SK-N-SH (cell line): ENCODE measurements at places on chromosomes 16 and 17. TPM values are rescaled to one million over a fixed set of nuclear protein-coding genes. Genes with fewer than 3 reads are reported as not detected.

Gene MT1H
- polyA plus RNA-seq = not detected in 2 replicates

DNA sequence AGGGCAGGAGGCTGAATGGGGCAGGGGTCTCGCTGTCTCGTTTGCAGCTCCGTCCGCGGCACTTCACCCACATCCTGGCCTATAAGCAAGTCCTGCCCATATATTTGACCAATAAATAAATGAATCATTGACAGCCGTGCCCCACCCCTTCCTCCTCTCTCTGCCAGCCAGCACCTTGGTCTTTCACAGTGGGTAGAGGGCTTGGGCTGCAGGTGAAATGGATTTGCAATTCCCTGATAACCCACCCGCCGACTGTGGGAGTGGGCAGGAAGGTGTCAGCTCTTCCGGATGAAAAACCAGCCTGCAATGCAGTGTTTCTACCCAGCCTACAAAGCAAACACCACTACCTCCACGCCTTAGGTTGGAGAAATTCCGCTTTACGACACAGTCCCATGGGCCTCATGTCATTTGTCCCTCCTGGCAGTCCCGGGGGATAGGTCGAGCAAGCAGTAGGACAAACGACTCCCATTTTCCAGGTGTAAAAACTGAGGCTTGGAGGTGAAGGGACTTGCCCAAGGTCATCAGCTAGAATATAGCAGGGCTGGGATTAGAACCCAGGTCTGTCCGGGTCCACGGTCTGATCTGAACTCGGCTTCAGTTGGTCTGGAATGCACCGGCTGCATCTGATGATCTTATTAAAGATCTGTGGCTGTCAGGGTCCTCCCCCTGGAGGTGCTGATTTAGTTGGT, 79.0 kb downstream of the ABCC1 start:
- H3K4me3 ChIP-seq = no peak overlapping the region
- DNase-seq = no peak
- peaks cover 4% of the 10 kb centered on the region; the same call in 1 of the 2 replicates for H3K4me1 ChIP-seq
- H3K27me3 ChIP-seq = no peaks in the 10 kb centered on the region
- H3K36me3 ChIP-seq = peaks cover 13% of the 10 kb centered on the region
- no peak overlapping the region for H3K27ac ChIP-seq

- H3K4me3 ChIP-seq = no peak overlapping the region
- H3K4me1 ChIP-seq = peaks cover 8% of the 10 kb centered on the region; the same call in 1 of the 2 replicates
- no peaks in the 10 kb centered on the region for H3K27me3 ChIP-seq
- H3K36me3 ChIP-seq = no peaks in the 10 kb centered on the region
These were observed 17.9 kb downstream of the ARL2BP start for GRCh38 chr16:57262841-57263540.

GRCh38 chr16:69240331-69240730, 53.4 kb downstream of the SNTB2 start:
- no peaks in the 10 kb centered on the region for H3K27me3 ChIP-seq
- H3K27ac ChIP-seq = no peak overlapping the region
- no peaks in the 10 kb centered on the region; the same call in 1 of the 2 replicates for H3K4me1 ChIP-seq
- no peak overlapping the region for H3K4me3 ChIP-seq
- DNase-seq = no peak
- H3K36me3 ChIP-seq = no peaks in the 10 kb centered on the region

DNA sequence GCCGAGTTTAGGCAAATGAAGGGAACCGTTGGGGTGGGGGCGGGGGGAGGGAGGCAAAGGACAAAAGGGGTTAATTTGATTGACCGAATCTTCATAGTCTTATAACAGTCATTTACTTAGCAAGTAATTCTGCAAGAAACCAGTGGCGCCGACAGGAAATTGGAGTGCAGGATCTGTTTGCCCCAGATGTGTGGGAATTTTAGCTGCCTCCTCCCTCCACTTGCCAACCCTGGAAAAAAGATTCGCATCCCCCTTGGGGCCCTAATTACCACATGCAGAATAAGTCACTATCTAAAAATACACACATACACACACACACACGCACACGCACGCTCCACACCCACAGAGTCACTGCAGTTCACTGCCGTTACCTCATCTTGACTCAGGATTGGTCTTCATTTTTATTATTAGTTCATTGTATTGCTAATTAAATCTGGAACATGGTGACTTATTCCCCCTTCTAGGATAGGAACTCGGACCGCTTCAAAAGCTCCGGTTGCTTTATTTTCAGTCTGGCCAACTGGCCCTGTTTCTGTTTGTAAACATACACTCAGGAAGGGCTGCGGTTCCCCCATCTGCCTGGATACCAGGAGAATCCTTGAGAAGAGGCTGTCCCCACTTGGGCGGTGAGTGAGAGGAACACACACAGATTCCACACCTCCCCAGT, 241.6 kb upstream of the SALL1 start:
- H3K4me1 ChIP-seq = no peaks in the 10 kb centered on the region
- H3K27me3 ChIP-seq = no peaks in the 10 kb centered on the region
- no peak for DNase-seq
- no peaks in the 10 kb centered on the region for H3K36me3 ChIP-seq

- H3K27ac ChIP-seq = no peak overlapping the region
- H3K4me3 ChIP-seq = no peak overlapping the region
- DNase-seq = no peak
- peaks cover 19% of the 10 kb centered on the region; the same call in 1 of the 2 replicates for H3K36me3 ChIP-seq
- no peaks in the 10 kb centered on the region for H3K27me3 ChIP-seq
- H3K4me1 ChIP-seq = peaks cover 13% of the 10 kb centered on the region; the same call in 1 of the 2 replicates
These were observed 23.8 kb upstream of the CACNG5 start for GRCh38 chr17:66810951-66811682.

GRCh38 chr17:31089471-31089870, 5.3 kb upstream of the NF1 start:
- H3K4me1 ChIP-seq = peaks cover 10% of the 10 kb centered on the region; the same call in 1 of the 2 replicates
- no peak overlapping the region for H3K27ac ChIP-seq
- no peak overlapping the region for H3K4me3 ChIP-seq
- H3K27me3 ChIP-seq = no peaks in the 10 kb centered on the region
- no peak for DNase-seq
- H3K36me3 ChIP-seq = no peaks in the 10 kb centered on the region

DNA sequence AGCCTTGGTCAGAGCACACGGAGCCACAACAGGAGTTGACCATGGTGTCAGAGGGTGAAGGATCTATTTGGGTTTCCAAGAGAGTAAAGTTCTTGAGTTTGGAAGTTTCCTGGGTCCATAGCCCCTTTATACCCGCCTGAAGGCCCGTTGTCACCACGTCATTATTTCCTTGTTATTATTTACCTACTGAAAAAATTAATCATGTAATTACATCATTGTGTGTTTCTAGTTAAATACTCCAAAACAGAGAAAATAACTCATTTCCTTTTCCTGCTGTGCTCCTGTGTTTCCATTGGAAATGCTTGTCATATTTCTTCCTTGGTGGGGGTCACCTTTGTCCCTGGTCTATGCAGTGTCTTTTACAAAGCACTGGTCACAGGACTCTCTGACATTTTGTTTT, at the start of gene KRTAP4-8:
Gene KRTAP4-8 (minus strand): TSS at position 101 of the 400 bp plus-strand sequence. CDS start 58 bp downstream, at position 43.
- H3K4me1 ChIP-seq = peaks cover 5% of the 10 kb centered on the region; the same call in 1 of the 2 replicates
- H3K36me3 ChIP-seq = no peaks in the 10 kb centered on the region
- DNase-seq = no peak
- no peak within 1 kb of the TSS for H3K4me3 ChIP-seq

GRCh38 chr17:18033442-18034099, 5.4 kb downstream of the ATPAF2 start:
- H3K36me3 ChIP-seq = no peaks in the 10 kb centered on the region
- H3K27ac ChIP-seq = no peak overlapping the region
- peaks cover 14% of the 10 kb centered on the region for H3K4me1 ChIP-seq
- H3K4me3 ChIP-seq = no peak overlapping the region; the same call in 1 of the 2 replicates
- DNase-seq = peak; percentile 80

GRCh38 chr17:330993-331701, 21.5 kb downstream of the RPH3AL start:
- no peaks in the 10 kb centered on the region for H3K36me3 ChIP-seq
- no peaks in the 10 kb centered on the region for H3K4me1 ChIP-seq
- no peak for DNase-seq
- no peak overlapping the region for H3K4me3 ChIP-seq
- no peak overlapping the region for H3K27ac ChIP-seq

DNA sequence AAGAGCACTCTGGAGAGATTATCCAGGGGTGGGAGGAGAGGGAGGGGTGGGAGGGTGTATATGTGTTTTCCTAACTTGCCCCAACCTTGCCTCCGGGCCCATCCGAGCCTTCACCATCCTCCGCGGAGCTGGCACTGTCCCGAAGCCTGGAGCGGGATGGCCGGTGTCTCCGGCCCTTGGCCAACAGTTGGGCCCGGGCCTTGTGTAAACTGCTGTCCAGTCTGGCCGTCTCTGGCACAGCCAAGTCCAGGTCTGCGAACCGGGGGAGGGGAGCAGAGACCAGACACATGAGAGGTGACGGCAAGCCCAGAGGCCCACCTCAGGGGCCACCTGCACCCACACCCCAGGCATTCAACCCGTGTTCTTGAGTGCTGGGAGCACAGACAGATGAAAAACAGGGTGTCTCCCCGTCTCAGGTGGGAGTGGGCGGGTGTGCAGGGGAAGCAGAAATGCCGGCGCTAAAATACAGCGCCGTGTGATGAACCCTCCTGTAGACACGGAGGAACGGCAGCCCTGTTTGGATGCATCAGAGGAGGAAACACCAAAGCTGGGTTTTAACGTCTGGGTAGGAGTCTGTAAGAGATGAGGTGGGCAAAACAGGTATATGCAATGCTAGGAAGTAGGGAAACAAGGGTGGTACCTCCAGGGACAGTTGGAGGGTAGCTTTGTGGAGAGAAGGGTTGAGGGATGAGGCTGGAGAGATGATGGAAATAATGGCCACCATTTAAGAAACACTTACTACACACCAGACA, 11.7 kb downstream of the SAMD14 start:
- no peaks in the 10 kb centered on the region for H3K27me3 ChIP-seq
- H3K27ac ChIP-seq = no peak overlapping the region
- no peaks in the 10 kb centered on the region; the same call in 1 of the 2 replicates for H3K4me1 ChIP-seq
- no peaks in the 10 kb centered on the region; the same call in 1 of the 2 replicates for H3K36me3 ChIP-seq
- no peak overlapping the region for H3K4me3 ChIP-seq

Gene HEXIM2
- polyA plus RNA-seq = 8.4 and 9.3 TPM in 2 replicates

GRCh38 chr16:53895851-53896250, 191.9 kb downstream of the FTO start:
- H3K36me3 ChIP-seq = peaks cover 3% of the 10 kb centered on the region
- H3K27me3 ChIP-seq = no peaks in the 10 kb centered on the region
- DNase-seq = no peak
- H3K4me1 ChIP-seq = peaks cover 15% of the 10 kb centered on the region
- H3K27ac ChIP-seq = no peak overlapping the region
- H3K4me3 ChIP-seq = no peak overlapping the region

- H3K4me1 ChIP-seq = no peaks in the 10 kb centered on the region
- H3K27me3 ChIP-seq = no peaks in the 10 kb centered on the region
- peaks cover 38% of the 10 kb centered on the region for H3K36me3 ChIP-seq
- no peak overlapping the region for H3K4me3 ChIP-seq
- peak; percentile 65 for DNase-seq
These were observed 38.4 kb downstream of the UTP18 start for GRCh38 chr17:51298508-51299371.

Gene HS3ST2
- polyA plus RNA-seq = not detected in 2 replicates

- no peak for DNase-seq
- H3K36me3 ChIP-seq = peaks cover 48% of the 10 kb centered on the region
- H3K4me3 ChIP-seq = no peak overlapping the region
- H3K4me1 ChIP-seq = peaks cover 5% of the 10 kb centered on the region
These were observed 30.0 kb downstream of the DGKE start for GRCh38 chr17:56863974-56864373.

GRCh38 chr17:10266296-10266876, 68.0 kb upstream of the GAS7 start:
- H3K36me3 ChIP-seq = no peaks in the 10 kb centered on the region
- H3K27me3 ChIP-seq = no peaks in the 10 kb centered on the region
- H3K4me3 ChIP-seq = no peak overlapping the region
- H3K27ac ChIP-seq = no peak overlapping the region
- no peak for DNase-seq

GRCh38 chr16:79563921-79564320, 36.6 kb downstream of the MAF start:
- DNase-seq = no peak
- H3K4me3 ChIP-seq = no peak overlapping the region
- no peak overlapping the region for H3K27ac ChIP-seq

- no peaks in the 10 kb centered on the region for H3K36me3 ChIP-seq
- no peaks in the 10 kb centered on the region for H3K27me3 ChIP-seq
- H3K4me1 ChIP-seq = no peaks in the 10 kb centered on the region
- peak; percentile 51 for DNase-seq
- H3K27ac ChIP-seq = peak overlapping the region; percentile 7; the same call in 1 of the 2 replicates
- H3K4me3 ChIP-seq = no peak overlapping the region
These were observed 25.4 kb downstream of the RTN4RL1 start for GRCh38 chr17:1999557-2000251.

DNA sequence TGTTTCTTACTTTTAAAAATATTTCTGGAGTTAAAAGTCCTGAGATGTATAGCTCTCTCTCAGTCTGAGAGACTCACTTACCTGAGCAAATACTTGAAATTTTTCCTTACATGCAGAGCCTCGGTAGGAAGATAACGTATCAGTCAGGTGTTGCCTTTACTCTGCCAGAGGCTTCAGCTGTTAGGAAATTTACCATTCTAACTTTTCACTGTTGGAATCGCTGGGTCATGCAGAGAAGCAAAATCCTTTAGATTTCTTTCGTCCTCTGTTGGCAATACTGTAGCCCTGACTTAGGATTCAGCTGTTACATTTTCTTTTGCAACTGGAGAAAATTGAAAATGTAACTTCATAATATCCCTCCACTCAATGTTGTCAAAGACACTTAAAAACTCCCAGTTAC, 20.0 kb upstream of the KCNJ16 start:
- H3K27ac ChIP-seq = no peak overlapping the region
- H3K4me1 ChIP-seq = peaks cover 3% of the 10 kb centered on the region
- H3K27me3 ChIP-seq = no peaks in the 10 kb centered on the region
- H3K4me3 ChIP-seq = no peak overlapping the region

DNA sequence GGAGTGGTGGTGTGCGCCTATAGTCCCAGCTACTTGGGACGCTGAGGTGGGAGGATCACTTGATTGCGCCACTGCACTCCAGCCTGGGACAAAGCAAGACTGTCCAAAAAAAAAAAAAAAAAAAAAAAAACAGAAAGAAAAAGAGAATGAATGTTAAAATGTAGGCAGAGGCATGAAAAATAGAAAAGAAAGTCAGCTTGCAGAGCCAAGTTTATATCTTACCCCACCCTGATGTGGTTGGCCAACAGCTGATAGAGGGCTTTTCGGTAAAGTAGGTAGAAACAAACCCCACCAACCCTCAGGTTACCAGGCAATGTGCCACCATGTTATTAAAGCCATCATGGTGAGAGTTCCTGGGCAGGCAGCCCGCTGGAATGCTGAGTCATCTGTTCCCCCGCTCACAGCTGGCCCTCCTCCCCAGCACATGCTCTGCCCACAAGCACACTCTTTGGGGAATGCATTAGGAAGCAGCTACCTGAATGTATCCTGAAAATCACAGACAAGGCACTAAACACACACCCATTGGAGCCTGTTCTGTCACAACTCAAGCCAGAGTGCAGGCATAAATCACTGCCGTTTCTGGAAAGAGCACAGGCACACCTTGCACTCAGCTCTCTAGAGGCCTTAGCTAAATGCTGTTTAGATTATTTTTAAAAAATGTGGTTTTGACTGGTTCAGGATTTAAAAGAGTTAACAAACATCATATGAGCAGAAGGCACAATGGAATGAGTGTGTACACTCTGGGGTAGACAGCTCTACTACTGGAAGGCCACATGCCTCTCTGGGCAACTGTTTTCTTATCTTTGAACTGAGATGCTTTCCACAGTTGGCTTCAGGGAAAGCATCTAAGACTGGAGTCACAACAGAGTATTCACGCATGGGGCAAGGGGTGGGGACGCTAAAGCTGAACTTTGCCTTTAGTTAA, 128.5 kb downstream of the PARN start:
- H3K36me3 ChIP-seq = no peaks in the 10 kb centered on the region
- peak; percentile 42 for DNase-seq
- H3K4me1 ChIP-seq = peaks cover 23% of the 10 kb centered on the region
- no peaks in the 10 kb centered on the region for H3K27me3 ChIP-seq
- no peak overlapping the region for H3K4me3 ChIP-seq

- no peaks in the 10 kb centered on the region for H3K36me3 ChIP-seq
- DNase-seq = no peak
- H3K27me3 ChIP-seq = no peaks in the 10 kb centered on the region
- peaks cover 11% of the 10 kb centered on the region; the same call in 1 of the 2 replicates for H3K4me1 ChIP-seq
- H3K4me3 ChIP-seq = no peak overlapping the region
- H3K27ac ChIP-seq = no peak overlapping the region
These were observed 483.0 kb downstream of the SLC39A11 start for GRCh38 chr17:72609501-72609900.
